Fibroblast of villous mesenchyme (primary cell): ENCODE measurements at places on chromosomes 2 and 18. TPM values are rescaled to one million over a fixed set of nuclear protein-coding genes. Genes with fewer than 3 reads are reported as not detected.

Gene AMER3
- not detected in 2 replicates for total RNA-seq

Gene FER1L5
- 0.64 and 0.86 TPM in 2 replicates for total RNA-seq

Gene SETBP1
- 2.6 and 2.9 TPM in 2 replicates for total RNA-seq

Gene MAP3K19
- total RNA-seq, result not detected in 2 replicates

Gene PRKAG3
- not detected in 2 replicates for total RNA-seq

Gene BCL11A
- 0.43 and 1.6 TPM in 2 replicates for total RNA-seq
